ENCODE measurements at places on chromosomes 16 and 17.

GRCh38 chr16:73076324-73076810, 28.4 kb upstream of the ZFHX3 start:
- no peak for DNase-seq

GRCh38 chr17:80613732-80614071, 69.1 kb downstream of the RPTOR start:
- DNase-seq = no peak

DNA sequence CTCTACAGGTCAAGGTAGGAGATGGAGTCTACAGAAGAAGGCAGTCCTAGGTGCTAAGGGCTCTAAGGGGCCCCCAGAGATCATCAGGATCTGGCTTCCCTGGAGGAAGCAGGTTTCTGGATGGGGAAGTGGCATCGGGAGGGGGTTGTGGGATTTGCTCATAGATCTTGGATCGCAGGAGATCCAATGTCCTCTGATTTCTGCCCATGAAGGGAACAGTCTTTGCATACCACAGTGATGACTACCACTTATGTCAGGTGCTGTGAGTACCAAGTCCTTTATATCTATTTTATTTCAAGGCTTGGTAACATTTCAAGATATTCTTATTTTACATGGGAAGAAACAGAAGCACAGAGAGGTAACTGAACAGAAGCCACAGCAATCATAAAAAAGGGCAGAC, 164.0 kb downstream of the RGS9 start:
- DNase-seq = no peak

GRCh38 chr17:48357779-48358602, 72.0 kb downstream of the SKAP1 start:
- no peak for DNase-seq

GRCh38 chr17:58082341-58082869, 814 bp upstream of the DYNLL2 start:
- DNase-seq = no peak

All from fibroblast of skin of right biceps (primary cell).